ENCODE measurements at places on chromosomes 2 and 18.
A peak's percentile ranks its signal among the peaks of the same experiment; 100 is the strongest.

DNA sequence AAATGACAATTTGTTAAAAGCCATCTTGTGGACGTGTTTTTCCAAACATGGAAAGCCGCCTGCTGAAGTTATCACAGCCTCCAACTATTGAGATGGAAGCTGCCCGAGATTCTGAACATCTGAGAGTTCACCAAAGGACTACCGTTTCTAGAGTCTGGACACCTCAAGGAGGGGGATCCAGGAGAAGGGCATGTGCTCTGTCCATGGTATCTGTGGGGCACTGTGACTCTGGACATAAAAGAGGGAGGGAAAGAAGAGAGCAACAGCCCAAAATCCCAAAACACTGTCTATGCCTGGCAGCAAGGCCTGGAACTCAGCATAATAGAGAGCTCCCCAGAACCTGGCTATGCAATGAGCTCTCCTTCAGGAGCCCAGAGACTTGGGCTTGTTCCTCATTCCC lies 319.9 kb downstream of the EN1 start:
- no peaks in the 10 kb centered on the region for H3K36me3 ChIP-seq
- peaks cover 8% of the 10 kb centered on the region for H3K27me3 ChIP-seq
- no peak for DNase-seq
- H3K27ac ChIP-seq, result no peak overlapping the region
- no peaks in the 10 kb centered on the region for H3K4me1 ChIP-seq

- no peaks in the 10 kb centered on the region for H3K27me3 ChIP-seq
- H3K4me1 ChIP-seq, result no peaks in the 10 kb centered on the region
- no peak overlapping the region for H3K27ac ChIP-seq
- no peak overlapping the region for H3K4me3 ChIP-seq
- no peaks in the 10 kb centered on the region for H3K36me3 ChIP-seq
These were observed 128.4 kb upstream of the MC4R start for GRCh38 chr18:60500960-60501359.

DNA sequence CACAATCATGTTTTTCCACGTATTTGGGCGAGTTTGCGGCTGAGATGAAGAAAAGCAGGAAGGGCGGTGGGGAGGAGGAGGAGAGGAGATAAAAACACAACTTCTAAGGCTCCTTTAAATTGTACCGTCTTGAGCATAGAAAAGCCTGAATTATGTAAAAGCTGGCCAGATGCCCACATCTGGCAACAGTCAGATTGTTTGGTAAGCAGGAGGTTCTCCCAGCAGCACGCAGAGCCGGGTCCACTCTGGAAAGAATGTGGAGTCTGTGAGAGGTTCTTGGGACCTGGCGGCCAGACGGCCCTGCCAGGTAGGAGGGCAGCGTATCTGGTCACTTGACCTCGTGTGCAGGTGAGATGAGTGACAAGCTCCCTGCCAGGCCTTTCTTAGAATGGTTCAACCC lies 215.3 kb upstream of the APCDD1 start:
- no peak overlapping the region for H3K27ac ChIP-seq
- DNase-seq, result no peak
- no peaks in the 10 kb centered on the region for H3K27me3 ChIP-seq
- no peak overlapping the region for H3K4me3 ChIP-seq
- H3K4me1 ChIP-seq, result no peaks in the 10 kb centered on the region

DNA sequence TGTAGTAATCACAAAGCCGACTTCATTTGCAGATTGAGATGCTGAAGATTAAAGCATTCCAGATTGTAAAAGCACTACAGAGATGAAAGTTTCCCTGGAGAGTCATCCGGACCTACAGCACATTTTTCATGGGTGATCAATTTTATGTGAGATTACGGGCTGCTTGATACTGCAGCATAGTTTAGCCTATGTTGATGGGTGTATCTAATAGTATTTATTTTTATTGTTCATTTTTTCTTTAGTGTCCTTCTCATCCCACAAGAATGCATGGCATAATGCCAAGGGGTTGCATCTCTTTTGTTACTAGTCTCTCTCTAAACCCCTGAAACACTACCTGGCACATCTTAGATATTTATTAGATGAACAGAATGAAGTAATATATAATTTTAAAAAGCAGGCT lies 240.4 kb downstream of the MBD2 start:
- no peak overlapping the region for H3K4me3 ChIP-seq
- no peaks in the 10 kb centered on the region for H3K4me1 ChIP-seq
- no peak for DNase-seq
- H3K27ac ChIP-seq, result no peak overlapping the region
- H3K36me3 ChIP-seq, result no peaks in the 10 kb centered on the region

- peaks cover 51% of the 10 kb centered on the region for H3K27me3 ChIP-seq
- no peak for DNase-seq
- H3K4me1 ChIP-seq, result no peaks in the 10 kb centered on the region
- peaks cover 11% of the 10 kb centered on the region for H3K36me3 ChIP-seq
- H3K4me3 ChIP-seq, result no peak overlapping the region
These were observed 173.2 kb downstream of the SOCS6 start for GRCh38 chr18:70462078-70462439.

GRCh38 chr2:216350214-216350791 lies 22.0 kb downstream of the MARCHF4 start:
- peaks cover 76% of the 10 kb centered on the region for H3K4me1 ChIP-seq
- peaks cover 9% of the 10 kb centered on the region for H3K36me3 ChIP-seq
- DNase-seq, result peak; percentile 40
- peak overlapping the region; percentile 39 for H3K4me3 ChIP-seq

GRCh38 chr2:9280224-9280623 lies 73.6 kb downstream of the ASAP2 start:
- no peaks in the 10 kb centered on the region for H3K36me3 ChIP-seq
- no peak overlapping the region for H3K27ac ChIP-seq
- H3K4me1 ChIP-seq, result no peaks in the 10 kb centered on the region
- DNase-seq, result no peak
- H3K4me3 ChIP-seq, result no peak overlapping the region

DNA sequence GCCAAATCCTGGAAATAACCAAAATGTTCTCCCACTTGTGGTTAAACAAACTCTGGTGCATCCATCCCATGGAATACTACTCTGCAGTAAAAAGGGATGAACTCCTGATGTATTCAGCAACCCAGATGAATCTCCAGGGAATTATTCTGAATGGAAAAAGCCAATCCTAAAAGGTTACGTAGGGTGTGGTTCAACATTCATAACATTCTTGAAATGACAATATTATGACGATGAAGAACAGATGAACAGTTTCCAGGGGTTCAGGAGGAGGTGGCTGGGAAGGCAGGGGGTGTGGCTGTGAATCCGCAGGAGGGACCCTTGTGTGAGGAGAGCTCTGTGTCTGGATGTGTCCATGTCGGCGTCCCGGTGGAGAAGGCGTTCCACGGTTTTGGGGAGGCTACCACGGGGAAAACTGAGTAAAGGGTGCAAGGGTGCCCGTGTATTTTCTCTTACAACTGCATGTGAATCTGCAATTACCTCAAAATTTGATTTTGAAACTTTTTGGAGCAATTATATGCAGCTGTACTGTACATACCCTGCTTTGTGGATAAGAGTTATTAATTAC lies 47.3 kb downstream of the KCNG2 start:
- peaks cover 16% of the 10 kb centered on the region for H3K27me3 ChIP-seq
- no peaks in the 10 kb centered on the region for H3K4me1 ChIP-seq
- DNase-seq, result no peak
- H3K27ac ChIP-seq, result no peak overlapping the region
- H3K4me3 ChIP-seq, result no peak overlapping the region
- H3K36me3 ChIP-seq, result no peaks in the 10 kb centered on the region

DNA sequence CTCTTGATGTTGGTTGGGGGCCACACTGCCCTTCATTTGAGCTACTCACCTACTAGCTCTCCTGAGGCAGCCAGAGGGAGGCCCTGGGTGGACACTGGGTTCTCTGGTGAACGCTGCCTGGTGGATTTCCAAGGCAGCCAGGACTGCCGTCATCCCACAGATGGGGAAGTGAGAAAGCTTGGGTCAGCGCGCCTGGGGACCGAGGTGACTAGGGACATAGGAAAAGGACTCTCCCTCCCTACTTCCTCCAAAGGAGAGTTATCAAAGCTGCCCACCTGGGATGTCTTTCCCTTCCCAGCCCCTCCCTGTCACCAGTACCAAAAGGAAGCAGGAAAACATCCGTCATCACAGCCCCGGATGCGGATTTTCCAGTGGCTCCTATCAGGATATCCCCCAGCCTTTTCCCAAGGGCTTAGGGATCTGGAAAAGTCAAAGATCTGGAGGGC lies 3.8 kb upstream of the SEMA4C start:
- H3K27ac ChIP-seq, result no peak overlapping the region
- no peaks in the 10 kb centered on the region for H3K27me3 ChIP-seq
- H3K4me1 ChIP-seq, result peaks cover 36% of the 10 kb centered on the region
- H3K4me3 ChIP-seq, result no peak overlapping the region

DNA sequence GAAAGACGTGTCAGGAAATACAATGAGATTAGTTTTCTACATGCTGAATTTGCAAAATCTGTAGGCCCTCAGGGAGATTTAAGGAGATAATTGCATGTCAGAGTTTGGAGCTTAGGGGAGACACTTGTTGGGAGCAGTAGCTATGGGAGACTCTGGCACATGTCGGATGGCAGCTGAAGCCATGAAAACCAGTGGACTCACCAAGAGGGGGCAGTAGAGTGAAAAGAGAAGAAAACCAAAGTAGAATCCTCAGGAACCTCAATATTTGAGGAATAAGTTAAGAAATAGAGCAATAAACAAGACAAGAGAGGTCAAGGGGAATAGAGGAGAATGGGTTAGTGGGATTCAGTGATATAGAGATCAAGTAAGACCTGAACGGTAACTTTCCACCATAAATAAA lies 24.8 kb downstream of the RUFY4 start:
- H3K4me1 ChIP-seq, result no peaks in the 10 kb centered on the region
- H3K27me3 ChIP-seq, result peaks cover 17% of the 10 kb centered on the region
- no peak overlapping the region for H3K4me3 ChIP-seq

- no peaks in the 10 kb centered on the region for H3K36me3 ChIP-seq
- no peak overlapping the region for H3K4me3 ChIP-seq
- H3K4me1 ChIP-seq, result no peaks in the 10 kb centered on the region
- DNase-seq, result no peak
- H3K27me3 ChIP-seq, result no peaks in the 10 kb centered on the region
These were observed 1606.3 kb downstream of the SUCLG1 start for GRCh38 chr2:82852787-82853186.

DNA sequence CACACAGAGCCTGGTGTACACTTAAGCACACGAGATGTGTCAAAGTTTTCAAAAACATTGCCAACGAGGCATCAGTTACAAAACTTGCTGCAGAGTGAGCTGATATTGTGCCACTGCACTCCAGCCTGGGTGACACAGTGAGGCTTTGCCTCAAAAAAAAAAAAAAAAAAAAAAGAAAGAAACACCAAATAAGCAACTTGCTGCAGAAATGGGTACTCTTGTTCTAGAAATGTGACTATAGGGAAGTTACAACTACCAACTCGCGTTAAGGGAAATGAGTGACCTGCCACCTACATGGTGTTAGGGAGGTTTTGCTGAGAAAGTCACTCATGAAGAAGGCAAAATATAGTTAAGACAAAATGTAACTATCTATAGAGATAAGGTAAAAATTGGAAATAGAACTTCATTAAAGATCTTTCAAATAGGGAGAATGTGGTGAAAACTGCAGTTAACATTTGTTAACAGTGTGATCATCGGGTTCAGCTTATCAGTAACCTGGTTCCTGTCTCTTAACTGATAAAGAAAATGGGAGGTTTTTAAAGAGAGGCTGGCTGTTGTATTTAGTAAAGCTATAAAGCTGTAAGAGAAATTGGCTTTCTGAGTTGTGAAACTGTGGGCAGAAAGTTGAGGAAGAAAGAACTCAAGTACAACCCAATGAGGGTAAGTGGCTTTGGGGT lies at the start of gene IL1RL1:
Gene IL1RL1 (plus strand): TSS at position 600 of the 677 bp plus-strand sequence. CDS start 26,702 bp downstream, outside the sequence.
- H3K4me1 ChIP-seq, result no peaks in the 10 kb centered on the region
- DNase-seq, result no peak
- H3K27me3 ChIP-seq, result peaks cover 8% of the 10 kb centered on the region
- H3K27ac ChIP-seq, result no peak within 1 kb of the TSS
- H3K36me3 ChIP-seq, result no peaks in the 10 kb centered on the region

GRCh38 chr2:99762714-99763113 lies 272.9 kb upstream of the REV1 start:
- no peaks in the 10 kb centered on the region for H3K4me1 ChIP-seq
- H3K36me3 ChIP-seq, result no peaks in the 10 kb centered on the region
- H3K27ac ChIP-seq, result no peak overlapping the region
- no peak for DNase-seq
- H3K27me3 ChIP-seq, result peaks cover 13% of the 10 kb centered on the region

DNA sequence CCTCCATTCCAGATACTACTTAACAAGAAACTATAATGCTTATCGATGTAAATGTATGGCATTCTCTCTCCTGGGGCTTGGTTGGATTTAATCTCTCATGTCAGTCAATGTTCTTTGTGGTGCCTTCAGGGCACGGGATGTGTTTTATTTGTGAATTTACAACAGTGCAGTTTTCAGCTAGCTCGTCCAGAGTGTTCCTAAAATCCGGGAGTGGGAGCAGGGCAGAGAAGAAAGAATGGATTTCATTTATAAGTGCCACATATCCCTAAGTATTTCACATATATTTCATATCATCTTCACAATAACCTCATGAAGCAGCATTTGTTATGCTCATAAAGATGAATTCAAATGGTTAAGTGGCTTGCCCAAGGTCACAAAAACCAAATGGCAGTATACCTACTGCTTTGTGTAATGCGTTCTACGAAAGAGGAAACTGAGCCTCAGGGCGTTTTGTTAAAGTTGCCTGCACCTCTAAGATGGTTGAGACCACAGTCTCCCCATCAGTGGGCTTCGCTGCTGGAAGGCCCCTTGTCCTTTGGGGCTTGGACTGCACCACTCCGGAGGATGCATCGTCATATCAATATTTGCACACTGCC lies 134.7 kb upstream of the MGAT5 start:
- H3K4me1 ChIP-seq, result peaks cover 48% of the 10 kb centered on the region
- H3K27me3 ChIP-seq, result no peaks in the 10 kb centered on the region
- no peak for DNase-seq
- H3K27ac ChIP-seq, result peak overlapping the region; percentile 98
- peaks cover 4% of the 10 kb centered on the region for H3K36me3 ChIP-seq
- peak overlapping the region; percentile 97 for H3K4me3 ChIP-seq

DNA sequence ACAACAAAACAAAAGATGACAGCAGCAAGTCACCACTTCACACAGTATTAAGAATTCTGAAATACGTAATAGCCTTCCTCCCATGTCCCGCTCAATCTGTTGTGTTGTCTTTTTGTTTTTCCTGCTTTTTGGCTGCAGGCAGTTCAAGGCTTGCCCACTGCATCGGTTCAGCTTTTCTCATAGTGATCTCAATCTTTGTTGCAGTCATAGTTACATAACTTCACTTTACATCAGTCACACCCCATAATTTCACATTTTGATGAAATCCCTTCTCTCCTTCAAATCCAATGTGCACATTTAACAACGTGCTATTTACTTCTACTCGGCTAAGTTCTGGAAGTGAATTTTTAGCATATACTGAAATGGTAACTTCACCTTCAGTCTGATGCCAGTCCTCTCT lies 33.8 kb upstream of the HAAO start:
- H3K27ac ChIP-seq, result no peak overlapping the region
- no peak overlapping the region for H3K4me3 ChIP-seq
- H3K4me1 ChIP-seq, result peaks cover 20% of the 10 kb centered on the region
- no peak for DNase-seq
- H3K36me3 ChIP-seq, result peaks cover 2% of the 10 kb centered on the region
